Stimulated activated CD4-positive, alpha-beta T cell treated with anti-CD3 and anti-CD28 coated beads, Interleukin-1b, Interleukin-23, amount 100 ng/mL, for 1 hour (primary cell): ENCODE measurements at places on chromosomes 12 and 14.

DNA sequence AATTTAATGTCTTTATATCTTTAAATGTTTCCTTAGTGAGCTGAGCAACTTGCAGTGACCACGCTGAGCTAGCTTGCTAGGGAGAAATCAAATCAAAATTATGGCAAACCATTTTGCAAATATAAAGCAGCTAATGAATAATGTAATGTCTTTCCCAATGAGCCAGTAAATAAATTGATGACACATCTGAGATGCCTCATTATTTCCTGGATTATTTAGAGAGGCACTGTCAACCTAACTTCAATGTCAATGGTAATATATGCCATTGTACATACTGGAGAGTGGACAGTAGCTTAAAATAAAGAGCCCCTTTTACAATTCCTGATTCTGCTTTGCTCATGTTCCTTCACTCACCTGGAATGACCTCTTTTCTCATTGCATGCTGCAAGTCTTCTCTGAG is 182.6 kb downstream of the PHLDA1 start:
- no peak for DNase-seq

GRCh38 chr14:51922624-51923023 is 62.2 kb downstream of the GNG2 start:
- DNase-seq: no peak

- DNase-seq: no peak
Observed at GRCh38 chr12:74646831-74647230, 109.2 kb downstream of the ATXN7L3B start.

- no peak for DNase-seq
Observed at GRCh38 chr14:95889236-95889979, 12.8 kb downstream of the TUNAR start.

DNA sequence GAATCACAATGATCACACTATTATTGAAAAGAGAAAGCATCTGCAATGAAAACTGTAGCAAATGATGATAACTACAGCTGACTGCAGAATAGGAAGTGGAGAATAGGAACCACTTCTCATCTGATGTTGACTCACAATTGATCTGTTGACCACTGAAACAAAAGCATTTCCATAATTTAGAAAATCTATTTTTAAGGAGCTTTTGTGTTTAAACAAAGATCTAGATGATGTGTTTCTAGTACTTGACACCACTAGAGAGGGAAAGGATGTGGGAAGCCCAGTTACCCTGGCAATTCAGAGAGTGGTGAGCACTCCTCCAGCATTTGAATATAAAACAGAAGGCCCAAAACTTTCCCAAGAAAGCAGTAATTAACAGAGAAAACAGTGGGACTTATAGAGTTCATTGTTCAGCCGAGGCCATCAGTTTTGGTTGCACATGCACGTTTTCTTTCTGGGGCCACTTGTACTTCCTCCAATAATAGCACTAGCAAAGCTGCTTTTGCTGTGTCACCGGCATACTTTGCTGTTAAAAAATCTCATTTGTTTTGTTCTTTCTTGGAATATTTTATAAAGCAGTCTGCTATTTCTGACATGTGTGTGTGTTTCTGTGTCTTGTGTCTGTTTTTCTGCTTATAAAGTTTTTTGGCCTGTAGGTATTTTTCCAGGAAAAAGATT is 76.1 kb upstream of the HECTD1 start:
- DNase-seq: no peak

DNA sequence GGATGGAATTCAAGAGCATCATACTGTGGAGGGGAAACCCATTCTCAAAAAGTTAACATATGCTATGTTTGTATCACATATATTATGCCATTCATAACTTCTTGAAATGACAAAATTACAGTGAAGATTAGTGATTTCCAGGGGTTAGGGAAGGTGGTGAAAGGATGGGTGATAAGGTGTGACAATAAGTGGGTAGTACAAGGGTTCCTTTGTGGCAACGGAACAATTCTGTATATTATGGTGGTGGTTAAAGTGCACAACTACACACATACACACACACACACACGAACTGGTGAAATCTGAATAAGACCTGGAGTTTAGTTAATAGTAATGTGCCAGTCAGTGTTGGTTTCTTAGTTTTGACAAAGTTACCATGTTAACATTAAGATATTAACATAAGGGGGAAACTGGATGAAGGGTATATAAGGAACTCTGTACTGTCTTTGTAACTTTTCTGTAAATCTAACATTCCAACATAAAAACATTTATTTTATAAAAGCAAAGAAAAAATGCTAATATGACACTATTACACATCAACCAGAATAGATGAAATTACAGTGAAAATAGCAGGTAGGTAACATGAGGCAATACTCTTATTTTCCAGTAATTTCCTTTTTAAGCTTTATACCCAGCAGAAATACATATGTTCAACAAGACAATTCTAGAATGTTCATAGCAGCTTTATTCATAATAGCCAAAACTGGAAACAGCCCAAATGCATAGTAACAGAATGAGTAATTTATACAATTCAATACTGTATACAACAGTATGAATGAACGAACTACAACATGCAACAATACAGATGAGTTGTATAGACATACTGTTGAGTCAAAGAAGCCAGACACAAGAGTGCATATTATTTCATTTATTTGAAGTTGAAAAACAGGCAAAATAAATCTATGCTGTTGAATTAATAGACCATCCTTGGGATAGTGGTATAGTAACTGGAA is 44.0 kb upstream of the OR5AU1 start:
- DNase-seq: no peak

- DNase-seq: no peak
Observed at GRCh38 chr12:18570543-18570942, 167.3 kb downstream of the PLCZ1 start.
